ENCODE measurements at places on chromosomes 12 and 14.

GRCh38 chr12:96846293-96846692 is 60.8 kb upstream of the NEDD1 start:
- no peak for DNase-seq

GRCh38 chr12:70070494-70071007 is 172.7 kb upstream of the CNOT2 start:
- DNase-seq = no peak

DNA sequence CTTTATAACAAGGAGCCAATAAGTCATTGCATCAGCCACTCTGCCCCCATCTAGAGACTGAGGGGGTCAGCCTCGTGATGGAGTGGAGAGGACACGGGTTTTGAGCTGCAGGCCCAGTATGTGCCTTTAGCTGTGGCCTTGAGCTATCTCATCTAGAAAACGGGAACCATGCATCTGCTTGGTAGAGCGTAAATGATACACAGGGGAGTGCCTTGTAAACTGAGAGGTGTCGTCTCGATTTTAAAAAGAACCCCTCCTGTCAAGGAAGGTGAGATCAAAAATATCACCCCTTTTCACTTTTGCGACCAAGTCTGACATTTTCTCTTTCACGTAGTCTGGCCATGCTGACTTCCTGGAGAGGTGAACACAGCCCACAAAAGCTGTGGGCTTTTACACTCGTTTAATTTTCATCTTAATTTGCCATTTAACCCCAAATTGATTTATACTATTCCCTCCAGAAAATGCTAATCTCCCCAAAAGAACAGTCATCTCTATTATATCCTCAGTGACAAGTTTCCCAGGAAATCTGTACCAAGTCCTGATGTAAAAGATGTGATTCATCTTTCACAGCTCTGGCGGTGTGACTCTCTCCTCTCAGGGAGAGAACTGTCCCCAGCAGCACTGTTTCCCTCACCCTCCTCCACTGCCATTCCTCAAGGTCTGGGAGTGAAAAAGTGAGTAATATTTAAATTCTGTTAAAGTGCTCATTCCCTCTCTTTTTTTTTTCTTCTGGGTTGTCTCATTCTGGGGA is 30.6 kb downstream of the VCPKMT start:
- DNase-seq = no peak

DNA sequence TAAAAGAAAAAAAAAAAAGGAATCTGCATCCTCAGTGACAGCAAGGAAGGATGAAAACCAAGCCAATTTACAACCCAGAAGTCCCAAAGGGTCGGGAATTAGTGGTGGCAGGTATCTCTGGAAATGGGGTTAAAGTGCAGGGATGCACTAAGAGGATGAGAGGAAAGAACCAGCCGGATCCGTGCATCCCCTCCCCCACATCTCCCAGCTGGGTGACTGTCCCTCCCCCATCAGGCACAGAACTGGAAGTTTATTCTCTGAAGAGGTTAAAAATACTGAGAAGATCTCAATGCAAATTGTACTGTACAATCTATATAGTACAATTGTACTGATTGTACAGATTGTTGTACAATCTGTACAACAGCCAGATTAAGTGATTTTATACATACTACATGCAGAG is 15.4 kb downstream of the CLMN start:
- no peak for DNase-seq

- DNase-seq = no peak
These were observed 51.0 kb upstream of the SOCS2 start for GRCh38 chr12:93521225-93522080.

- no peak for DNase-seq
These were observed 442 bp downstream of the ERG28 start for GRCh38 chr14:75660238-75660629.

- DNase-seq = peak; percentile 40
These were observed 109.7 kb downstream of the GPATCH2L start for GRCh38 chr14:76261371-76261811.

GRCh38 chr14:95396221-95396620 is 76.5 kb upstream of the CLMN start:
- peak; percentile 49 for DNase-seq

GRCh38 chr14:45970621-45971020 is 681.0 kb downstream of the RPL10L start:
- no peak for DNase-seq

DNA sequence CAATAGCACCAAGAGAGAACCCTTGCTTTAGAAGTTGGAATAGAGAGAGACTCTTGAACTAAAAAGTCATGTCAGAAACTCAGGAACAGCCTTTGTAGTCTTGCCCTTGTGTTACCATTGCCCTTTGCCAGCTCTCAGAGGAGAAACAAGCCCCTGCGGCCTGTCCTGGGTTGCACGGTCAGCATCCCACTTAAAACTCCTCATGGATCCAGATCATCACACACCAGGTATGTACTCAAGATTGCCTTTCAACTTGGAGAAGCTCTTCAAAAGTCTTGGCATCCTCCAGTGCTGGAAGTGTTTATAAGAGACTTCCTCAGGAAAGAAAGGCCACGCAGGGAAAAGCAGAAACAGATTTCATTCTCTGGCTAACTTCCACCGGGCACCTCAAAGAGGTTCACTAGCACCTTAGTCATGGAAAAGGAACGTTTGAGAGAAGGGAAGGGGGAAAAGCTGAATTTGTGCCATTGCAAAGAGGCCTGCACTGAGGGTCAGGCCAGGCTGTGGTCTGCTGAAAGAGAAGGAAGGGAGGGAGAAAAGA is 594.2 kb downstream of the MED13L start:
- no peak for DNase-seq

- no peak for DNase-seq
These were observed 27.4 kb downstream of the EMP1 start for GRCh38 chr12:13223941-13224340.

DNA sequence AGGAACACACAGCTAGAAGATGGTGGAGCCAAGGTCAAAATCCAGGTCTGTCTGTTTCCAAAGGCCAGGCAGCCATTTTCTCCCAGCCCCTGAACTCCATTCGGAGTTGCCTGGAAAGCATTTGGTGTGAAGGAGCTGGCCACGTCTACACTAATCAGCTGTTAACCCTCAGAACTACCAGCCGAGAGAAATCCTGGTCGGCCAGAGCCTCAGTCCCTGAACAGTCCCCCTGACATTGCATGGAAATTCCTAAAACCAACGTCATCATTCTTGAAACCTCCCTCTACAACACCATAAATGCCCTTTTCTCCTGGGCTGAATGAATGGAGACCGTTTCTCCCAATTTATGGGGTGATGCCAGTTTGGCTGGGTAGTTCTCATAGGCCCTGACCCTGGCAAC is 245.6 kb downstream of the SLC41A2 start:
- DNase-seq = no peak

GRCh38 chr12:69881771-69882170 is 56.7 kb downstream of the MYRFL start:
- DNase-seq = no peak

DNA sequence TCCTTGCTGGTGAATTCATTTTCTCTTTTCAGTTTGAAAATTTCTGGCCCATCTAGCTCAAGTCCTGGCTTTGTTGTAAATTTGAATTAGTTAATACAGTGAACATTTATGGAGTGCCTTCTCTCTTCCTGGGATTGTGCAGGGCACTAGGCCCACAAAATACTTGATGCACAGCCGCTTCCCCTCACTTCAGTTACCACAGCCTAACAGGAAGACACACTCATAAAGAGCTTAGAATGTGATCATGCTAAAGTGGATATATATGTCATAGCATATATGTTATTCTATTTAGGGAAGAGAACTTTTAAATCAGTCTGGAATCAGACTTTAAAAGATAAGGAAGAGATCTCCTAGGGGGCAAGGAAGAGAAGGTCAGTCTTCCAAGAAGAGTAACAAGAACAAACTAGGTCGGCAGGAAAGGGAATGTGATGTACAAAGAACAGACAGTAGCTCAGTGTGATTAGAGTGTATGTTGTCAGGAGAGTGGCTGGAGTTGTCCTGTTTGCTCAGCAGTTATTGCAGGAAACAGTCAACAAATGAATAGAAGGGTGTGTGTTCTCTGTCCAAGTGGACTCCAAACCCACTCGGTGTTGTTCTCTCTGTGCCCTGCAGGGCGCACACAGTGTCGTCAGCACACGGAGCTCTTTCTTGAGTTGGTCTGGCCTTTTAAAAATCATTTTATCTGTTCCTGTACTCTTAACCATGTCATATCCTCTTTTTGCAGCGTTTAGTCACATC is 74.4 kb downstream of the DAAM1 start:
- no peak for DNase-seq

DNA sequence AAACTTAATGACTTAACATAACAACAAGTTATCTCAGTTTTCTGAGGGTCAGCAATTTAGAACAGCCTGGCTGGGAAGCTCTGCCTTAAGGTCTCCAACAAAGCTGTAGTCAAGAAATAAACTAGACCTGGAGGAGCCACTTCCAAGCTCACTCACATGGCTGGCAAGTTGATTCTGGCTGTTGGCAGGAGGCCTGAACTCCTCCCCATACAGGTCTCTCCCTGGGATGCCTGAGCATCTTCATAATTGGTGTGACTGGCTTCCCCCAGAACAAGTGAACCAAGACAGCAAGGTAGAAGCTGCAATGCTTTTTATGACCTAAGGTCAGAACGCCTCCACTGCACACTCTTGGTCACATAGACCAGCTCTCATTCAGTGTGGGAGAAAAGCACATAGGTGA is 128.3 kb downstream of the SAMD4A start:
- DNase-seq = no peak

DNA sequence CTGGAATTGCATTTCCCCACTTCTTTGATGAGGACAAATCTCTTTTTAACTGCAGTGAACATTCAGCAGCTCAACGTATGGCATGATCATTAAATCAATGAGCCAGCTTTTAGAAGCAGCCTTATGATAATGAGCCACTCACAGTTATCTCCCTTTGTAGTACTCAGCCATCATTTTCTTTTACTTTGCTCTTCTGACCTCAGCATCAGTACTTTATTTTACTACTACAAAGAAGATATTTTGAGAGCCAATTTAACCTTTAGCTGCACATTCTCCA is 250.0 kb upstream of the CLEC14A start:
- no peak for DNase-seq

GRCh38 chr14:91237219-91237618 is 7.3 kb downstream of the GPR68 start:
- DNase-seq = no peak

DNA sequence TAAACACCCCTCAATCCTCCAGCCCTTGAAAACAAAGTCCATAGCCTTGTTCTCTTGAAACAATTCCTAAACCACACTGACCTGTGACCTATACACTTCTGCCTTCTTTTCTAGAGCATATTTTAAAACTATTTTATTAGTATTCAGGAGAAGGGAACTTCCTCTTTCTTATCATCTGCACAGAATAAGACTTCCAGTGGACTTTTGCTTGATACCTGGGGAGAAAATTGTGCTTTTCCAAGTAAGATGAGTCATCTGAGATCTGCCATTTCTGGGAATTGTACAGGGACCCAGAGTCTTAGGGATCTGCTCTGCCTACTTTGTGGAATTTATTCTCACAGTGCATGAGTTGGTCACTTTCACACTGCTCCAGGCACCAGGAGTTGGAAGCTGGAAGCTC is 10.5 kb upstream of the WNT5B start:
- no peak for DNase-seq

DNA sequence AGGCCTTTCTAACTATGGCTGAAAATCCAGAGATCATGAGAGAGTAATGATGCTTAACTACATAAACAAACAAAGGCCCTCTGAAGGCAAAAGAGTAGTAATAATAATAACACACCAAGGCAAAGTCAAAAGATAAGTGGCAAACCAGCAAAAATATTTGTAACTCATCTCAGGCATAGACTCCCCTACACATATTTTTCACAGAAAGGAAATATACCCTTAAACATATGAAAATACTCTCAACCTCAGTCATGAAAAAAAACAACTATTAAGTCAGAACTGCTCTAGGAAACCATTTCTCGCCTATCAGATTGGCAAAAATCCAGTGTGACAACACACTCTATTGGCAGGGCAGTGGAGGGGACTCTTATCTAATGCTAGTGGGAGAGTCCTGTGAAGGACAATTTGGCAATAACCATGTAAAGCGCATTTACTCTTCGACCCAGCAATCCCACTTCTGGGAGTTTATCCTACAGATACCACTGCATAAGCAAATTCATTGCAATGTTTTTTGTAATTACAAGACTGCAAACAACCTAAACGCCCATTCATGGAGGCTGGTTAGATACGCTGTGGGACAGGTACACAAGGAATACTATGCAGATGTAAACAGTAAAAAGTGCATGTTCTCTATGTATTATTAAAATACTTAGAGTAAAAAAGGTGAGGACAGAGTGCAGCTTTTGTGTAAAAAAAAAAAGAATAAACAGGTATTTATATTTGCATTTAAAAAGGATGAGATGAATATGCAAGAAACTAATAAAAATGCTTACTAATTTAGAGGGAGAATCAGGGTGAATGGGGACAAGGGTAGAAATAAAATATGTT is 26.0 kb upstream of the IL22 start:
- DNase-seq = peak; percentile 32

- DNase-seq = no peak
These were observed 90.9 kb upstream of the PKP2 start for GRCh38 chr12:32987512-32987911.

- no peak for DNase-seq
These were observed 439.3 kb upstream of the PRICKLE1 start for GRCh38 chr12:43028826-43029225.

DNA sequence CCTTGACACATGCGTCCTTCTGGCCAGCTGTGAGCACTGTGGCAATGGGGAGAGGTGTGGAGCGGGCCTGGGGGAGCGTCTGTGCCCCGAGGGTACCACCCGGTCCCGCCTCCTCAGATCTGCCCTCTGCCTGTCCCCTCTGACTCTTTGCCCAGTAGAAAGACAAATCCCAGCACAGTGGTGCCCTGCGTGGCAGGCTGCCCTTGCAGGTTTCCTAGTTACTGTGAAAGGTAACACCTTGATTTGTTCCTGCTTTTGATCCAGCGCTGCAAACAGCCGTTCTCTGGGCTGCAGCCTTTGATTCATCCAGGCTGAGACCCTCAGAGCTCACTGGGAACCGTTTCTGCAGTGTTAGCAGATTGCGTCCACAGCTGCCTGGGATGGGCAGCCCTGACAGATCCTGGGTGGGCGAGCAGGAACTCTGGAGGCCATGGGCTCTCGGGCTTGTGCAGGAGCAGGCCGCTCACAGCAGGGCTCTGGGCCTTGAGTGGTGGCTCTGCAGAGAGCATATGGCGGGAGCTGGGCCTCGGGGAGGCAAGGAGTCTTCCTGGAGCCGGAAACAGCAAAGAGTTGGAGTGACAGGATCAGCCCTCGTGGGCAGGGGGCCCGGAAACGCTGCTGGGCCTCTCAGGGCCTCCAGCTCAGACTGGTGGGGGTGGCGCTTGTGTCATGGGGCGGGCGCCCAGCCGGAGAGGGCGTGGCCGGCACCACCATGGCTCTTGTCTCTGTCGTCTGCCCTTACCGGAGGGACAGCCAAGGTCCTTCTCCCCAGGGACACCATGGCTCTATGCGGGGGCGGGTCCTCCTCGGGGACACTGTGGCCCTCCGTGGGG is 16.6 kb downstream of the FBRSL1 start:
- DNase-seq = peak; percentile 32

DNA sequence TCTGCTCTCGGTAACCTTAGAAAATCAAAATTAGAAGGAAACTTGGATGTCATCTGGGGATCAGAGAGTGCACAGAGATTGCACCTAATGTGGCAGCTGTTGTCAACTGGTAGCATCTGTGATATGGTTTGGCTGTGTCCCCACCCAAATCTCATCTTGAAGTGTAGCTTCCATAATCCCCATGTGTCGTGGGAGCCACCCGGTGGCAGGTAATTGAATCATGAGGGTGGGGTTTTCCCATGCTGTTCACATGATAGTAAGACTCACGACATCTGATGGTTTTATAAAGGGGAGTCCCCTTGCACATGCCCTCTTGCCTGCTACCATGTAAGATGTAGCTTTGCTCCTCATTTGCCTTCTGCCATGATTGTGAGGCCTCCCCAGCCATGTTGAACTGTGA is 127.7 kb upstream of the SRRM4 start:
- DNase-seq = peak; percentile 30

GRCh38 chr12:1927051-1927680 is 8.7 kb upstream of the CACNA2D4 start:
- DNase-seq = no peak
